Sciatic nerve (tissue), 2 donors: ENCODE measurements at places on chromosomes 7 and 10. TPM values are rescaled to one million over a fixed set of nuclear protein-coding genes. Genes with fewer than 3 reads are reported as not detected.

The FAM237B gene
- not detected for total RNA-seq

DNA sequence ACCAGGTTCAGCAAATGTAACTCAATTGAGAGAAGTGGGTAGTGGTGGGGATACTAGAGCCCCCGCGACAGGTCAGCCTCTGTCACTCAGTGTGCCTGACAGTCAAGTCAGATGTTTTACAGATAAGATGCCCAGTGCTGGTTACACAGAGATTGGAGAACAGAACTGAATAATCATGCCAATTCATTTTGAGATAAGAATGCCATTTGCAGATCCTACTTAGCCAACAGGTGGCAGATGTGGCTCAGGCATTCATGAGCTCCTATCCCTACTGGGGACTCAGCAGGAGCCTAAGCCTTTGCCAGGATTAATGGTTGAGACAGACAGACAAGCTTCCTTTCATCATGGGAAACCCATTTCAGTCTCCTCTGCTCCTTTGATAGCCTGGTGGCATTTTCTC is 137.8 kb downstream of the MAPK8 start:
- no peak for DNase-seq

- no peak for DNase-seq
These were observed 54.3 kb downstream of the RBM17 start for GRCh38 chr10:6143181-6143580.

GRCh38 chr10:124739986-124740368 is 4.2 kb downstream of the FAM53B start:
- no peak for DNase-seq

DNA sequence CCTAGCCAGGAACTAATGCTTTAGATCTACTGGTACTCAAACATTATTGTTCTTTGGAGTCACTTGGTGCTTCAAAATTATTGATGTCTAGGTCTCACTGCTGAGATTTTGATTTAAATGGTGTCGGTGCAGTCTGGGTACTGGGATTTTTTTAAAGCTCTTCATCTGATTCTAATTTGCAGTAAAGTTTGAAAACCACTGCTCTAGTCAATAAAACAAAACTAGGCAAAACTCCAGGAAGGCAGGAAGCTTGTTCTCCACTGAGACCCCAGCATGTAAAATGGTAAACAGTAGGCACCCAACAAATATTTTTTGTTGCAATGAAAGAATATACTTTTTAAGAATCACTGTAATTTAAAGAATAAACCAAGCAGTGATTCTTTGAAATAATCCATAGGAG is 49.7 kb downstream of the ADD3 start:
- no peak for DNase-seq

DNA sequence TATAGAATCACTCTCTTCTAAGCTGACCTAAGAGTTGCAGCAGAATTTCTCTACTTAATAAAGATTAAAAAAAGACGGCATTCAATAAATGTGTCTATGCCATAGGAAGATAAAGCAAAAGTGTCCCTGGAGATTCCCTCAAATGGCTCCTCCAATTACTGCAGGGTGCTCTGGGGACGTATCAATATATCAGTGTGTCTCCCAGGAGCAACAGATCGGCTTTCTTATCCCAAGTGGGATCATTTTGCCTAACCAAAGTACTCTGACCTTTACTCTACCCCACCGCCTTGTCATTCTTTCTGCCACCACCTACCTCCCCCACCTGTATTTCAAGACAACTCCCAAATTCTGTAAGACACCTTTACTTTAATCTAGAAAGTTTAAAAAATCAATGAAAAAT is 202.0 kb upstream of the SEMA3C start:
- DNase-seq, result no peak

GRCh38 chr10:26335574-26336093 is 102.5 kb upstream of the APBB1IP start:
- DNase-seq, result no peak
